Nephron progenitor cell (in vitro differentiated cells): ENCODE measurements at places on chromosomes 3 and 15.
A peak's percentile ranks its signal among the peaks of the same experiment; 100 is the strongest.

DNA sequence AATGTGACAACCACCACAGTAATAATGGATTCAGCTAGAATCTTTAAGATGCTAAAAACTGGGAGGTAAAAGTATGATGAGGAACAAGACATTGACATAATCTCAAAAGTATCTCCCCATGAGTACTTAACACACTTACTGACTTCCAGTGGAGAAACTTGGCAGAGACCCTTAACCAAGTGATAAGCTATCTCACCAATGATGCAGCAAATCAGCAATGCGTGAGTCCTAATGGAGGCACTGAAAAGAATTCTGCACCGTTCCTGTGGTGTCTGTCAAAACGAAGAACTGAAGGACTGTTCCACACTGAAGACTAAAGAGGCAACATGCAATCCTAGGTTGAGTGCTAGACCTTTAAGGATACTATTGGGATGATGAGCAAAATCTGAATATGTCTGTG is 67.9 kb upstream of the OCA2 start:
- no peak overlapping the region for H3K27ac ChIP-seq
- DNase-seq, result no peak
- peaks cover 92% of the 10 kb centered on the region for H3K36me3 ChIP-seq
- H3K4me3 ChIP-seq, result no peak overlapping the region
- no peaks in the 10 kb centered on the region for H3K4me1 ChIP-seq

- H3K27me3 ChIP-seq, result peaks cover 4% of the 10 kb centered on the region
- no peak overlapping the region for H3K4me3 ChIP-seq
- peaks cover 5% of the 10 kb centered on the region for H3K4me1 ChIP-seq
Measured at GRCh38 chr15:27767918-27768640, 331.0 kb downstream of the OCA2 start.

DNA sequence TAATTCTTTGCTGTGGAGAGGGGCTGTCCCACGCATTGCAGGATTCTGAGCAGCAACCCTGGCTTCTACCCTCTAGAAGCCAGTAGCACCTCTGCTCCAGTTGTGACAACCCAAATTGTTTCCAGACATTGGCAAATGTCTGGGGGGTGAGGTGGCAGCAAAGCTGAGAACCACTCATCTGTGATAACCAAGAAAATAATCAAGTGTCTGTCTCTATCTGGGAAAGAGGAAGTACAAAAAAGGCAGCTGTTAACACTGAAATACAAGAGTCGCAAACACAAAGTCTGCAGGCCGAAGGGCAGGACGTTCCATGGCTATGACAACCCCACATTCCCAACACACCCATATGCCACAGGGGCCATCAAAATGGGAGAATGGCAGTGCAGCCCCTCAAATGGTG is 42.2 kb upstream of the GNB5 start:
- no peak overlapping the region for H3K4me3 ChIP-seq
- no peak for DNase-seq
- H3K27me3 ChIP-seq, result peaks cover 3% of the 10 kb centered on the region

- peak overlapping the region; percentile 50 for H3K27ac ChIP-seq
- DNase-seq, result no peak
- no peaks in the 10 kb centered on the region for H3K27me3 ChIP-seq
- peak overlapping the region; percentile 98 for H3K4me3 ChIP-seq
- peaks cover 45% of the 10 kb centered on the region for H3K4me1 ChIP-seq
Measured at GRCh38 chr15:60476713-60477112, 2.2 kb downstream of the ICE2 start.

DNA sequence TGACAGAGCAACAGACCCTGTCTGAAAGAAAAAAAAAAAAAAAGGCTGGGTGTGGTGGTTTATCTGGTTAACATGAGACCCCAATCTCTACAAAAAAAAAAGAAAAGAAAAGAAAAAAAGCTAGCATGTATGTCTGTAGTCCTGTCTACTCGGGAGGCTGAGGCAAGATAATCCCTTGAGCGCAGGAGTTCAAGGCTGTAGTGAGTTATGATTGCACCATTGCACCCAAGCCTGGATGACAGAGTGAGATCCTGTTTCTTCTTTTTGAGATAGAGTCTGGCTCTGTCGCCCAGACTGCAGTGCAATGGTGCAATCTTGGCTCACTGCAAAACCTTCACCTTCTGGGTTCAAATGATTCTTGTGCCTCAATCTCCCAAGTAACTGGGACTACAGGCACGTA is 8.4 kb upstream of the DHX30 start:
- DNase-seq, result no peak
- H3K36me3 ChIP-seq, result no peaks in the 10 kb centered on the region
- H3K4me1 ChIP-seq, result peaks cover 7% of the 10 kb centered on the region
- no peaks in the 10 kb centered on the region for H3K27me3 ChIP-seq
- H3K27ac ChIP-seq, result peak overlapping the region; percentile 90

DNA sequence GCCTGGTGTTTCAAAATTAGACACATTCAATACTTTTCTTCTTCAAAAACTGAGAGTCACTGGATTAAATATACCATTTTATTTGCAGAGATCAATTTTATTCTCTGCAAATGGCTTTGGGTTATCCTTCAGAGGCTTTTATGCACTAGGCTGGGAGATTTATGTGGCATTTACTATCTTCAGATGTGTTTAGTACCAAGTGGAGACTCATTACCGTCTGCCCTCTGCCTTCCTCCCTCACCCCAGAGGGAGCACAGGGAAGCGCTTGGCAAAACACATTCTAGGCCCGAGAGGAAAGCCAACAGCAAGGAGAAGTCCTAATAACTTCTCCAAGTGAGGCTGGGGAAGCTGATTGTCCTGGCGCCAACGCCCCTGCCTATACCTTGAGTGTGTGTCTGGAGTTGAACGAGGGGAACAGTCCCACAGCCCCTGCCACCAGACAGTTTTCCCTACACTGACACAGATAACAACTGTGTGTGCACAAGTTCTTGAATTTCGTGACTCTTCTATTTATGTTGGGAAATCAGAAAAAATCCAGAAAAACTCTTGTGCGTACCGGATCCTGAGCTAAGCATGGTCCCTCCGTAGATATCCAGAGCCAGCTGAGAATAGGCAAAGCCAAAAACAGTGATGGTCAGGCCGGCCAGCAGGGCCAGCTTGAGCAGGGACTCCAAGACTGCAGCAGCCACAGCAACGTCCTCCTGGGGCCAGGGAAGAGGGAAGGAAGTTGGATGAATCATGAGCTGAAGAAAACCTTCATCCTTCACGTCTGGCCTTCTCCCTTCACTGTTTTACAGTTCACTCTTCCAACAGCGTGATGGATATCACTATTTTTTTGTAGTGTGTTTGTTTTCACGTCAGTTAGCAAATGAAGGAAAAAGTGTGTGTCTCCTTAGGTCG is 26.6 kb downstream of the RFT1 start:
- H3K4me1 ChIP-seq, result peaks cover 57% of the 10 kb centered on the region
- peaks cover 54% of the 10 kb centered on the region for H3K36me3 ChIP-seq
- DNase-seq, result no peak

- no peak for DNase-seq
- H3K27me3 ChIP-seq, result no peaks in the 10 kb centered on the region
- no peak overlapping the region for H3K4me3 ChIP-seq
- peaks cover 37% of the 10 kb centered on the region for H3K36me3 ChIP-seq
- H3K4me1 ChIP-seq, result peaks cover 59% of the 10 kb centered on the region
Measured at GRCh38 chr3:185760088-185760487, 64.8 kb downstream of the IGF2BP2 start.

- peaks cover 21% of the 10 kb centered on the region for H3K4me1 ChIP-seq
- DNase-seq, result no peak
- H3K4me3 ChIP-seq, result no peak overlapping the region
- no peaks in the 10 kb centered on the region for H3K36me3 ChIP-seq
- H3K27ac ChIP-seq, result no peak overlapping the region
Measured at GRCh38 chr3:86837871-86838270, 153.1 kb downstream of the VGLL3 start.

- no peaks in the 10 kb centered on the region for H3K36me3 ChIP-seq
- no peak overlapping the region for H3K27ac ChIP-seq
- no peaks in the 10 kb centered on the region for H3K4me1 ChIP-seq
- H3K27me3 ChIP-seq, result peaks cover 16% of the 10 kb centered on the region
Measured at GRCh38 chr3:127204841-127205582, 12.1 kb downstream of the PRR23E start.

DNA sequence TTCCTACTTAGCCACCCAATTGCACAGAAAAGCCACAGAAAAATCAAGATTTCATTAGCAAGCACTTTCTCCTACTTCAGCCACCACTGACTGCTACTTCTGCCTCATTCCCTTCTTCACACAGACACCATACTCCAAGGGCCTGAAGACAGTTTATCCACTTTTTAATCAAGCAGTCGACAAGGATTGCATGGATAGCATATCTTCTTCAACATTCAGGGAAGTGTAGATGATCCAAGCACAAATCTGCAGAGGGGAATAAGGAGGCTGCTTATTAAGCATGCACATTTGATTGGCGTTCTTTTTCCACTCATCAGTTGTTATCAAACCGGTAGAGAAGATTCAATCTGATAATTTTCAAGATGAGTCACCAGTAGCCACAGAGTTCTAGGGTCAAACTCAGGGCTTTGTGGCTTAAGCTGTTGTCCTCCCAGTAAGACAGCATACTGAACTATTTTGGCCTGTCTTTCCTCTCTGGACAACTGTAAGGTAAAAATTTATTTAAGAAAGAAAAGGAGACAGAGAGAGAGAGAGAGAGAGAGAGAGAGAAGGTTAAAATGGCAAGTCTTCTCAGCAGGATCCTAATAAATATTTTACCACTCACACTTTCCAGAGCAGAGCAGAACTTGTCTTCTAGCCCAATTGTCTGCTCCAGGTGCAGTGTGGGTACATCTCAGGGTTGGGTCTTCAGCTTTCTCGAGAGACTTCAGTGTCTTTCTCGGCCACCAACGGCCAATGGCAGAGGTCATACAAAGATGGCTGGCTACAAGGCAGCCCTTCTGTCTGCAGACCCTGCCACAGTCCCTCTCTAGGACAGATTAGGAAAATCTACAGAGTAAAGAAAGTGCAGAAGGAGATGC is 80.6 kb upstream of the BHLHE40 start:
- no peak overlapping the region for H3K27ac ChIP-seq
- peaks cover 13% of the 10 kb centered on the region for H3K4me1 ChIP-seq
- H3K4me3 ChIP-seq, result no peak overlapping the region
- peaks cover 11% of the 10 kb centered on the region for H3K27me3 ChIP-seq
- no peaks in the 10 kb centered on the region for H3K36me3 ChIP-seq

GRCh38 chr15:91380114-91380513 is 280.1 kb downstream of the SV2B start:
- H3K4me3 ChIP-seq, result no peak overlapping the region
- H3K36me3 ChIP-seq, result no peaks in the 10 kb centered on the region
- H3K27ac ChIP-seq, result no peak overlapping the region
- DNase-seq, result no peak

DNA sequence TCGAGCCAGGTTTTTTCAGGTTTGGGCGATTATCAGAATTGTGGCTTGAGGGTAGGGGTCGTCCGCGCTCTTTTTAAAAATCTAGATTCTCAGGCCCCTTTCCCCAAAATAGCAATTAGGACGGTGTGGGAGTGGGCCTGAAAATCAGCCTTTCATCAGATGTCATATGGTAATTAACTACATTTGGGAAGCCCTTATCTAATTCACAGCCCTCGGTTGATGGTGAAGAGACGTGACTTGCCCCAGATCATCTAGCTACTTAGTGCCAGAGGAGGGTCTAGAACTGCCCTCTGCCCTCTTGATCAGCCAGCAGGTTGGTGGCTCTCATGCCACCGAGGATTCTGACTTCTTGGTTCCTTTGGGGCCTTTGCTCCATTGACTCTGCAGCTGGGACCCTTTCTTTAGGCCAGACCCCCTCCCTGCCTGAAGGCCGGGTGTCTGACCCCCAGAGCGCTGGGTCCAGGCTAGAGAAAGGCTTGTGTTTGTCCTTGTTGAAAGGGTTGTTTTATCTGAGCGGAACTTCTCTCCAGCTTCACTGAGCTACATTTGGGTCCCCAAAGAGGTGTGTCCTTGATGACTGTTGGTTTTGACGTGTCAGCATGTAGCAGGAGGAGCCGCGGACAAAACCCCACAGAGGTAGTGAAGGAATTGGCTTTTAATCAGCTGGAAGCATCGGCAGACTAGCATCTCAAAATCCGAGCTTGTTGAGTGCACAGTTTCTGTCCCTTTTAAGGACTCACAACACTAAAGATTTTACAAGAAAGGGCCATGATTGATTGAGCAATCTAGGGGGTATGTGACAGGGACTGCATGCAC is 857 bp downstream of the AEN start:
- H3K27ac ChIP-seq, result peak overlapping the region; percentile 69
- H3K36me3 ChIP-seq, result peaks cover under 1% of the 10 kb centered on the region
- H3K27me3 ChIP-seq, result peaks cover 4% of the 10 kb centered on the region
- H3K4me1 ChIP-seq, result peaks cover 62% of the 10 kb centered on the region

DNA sequence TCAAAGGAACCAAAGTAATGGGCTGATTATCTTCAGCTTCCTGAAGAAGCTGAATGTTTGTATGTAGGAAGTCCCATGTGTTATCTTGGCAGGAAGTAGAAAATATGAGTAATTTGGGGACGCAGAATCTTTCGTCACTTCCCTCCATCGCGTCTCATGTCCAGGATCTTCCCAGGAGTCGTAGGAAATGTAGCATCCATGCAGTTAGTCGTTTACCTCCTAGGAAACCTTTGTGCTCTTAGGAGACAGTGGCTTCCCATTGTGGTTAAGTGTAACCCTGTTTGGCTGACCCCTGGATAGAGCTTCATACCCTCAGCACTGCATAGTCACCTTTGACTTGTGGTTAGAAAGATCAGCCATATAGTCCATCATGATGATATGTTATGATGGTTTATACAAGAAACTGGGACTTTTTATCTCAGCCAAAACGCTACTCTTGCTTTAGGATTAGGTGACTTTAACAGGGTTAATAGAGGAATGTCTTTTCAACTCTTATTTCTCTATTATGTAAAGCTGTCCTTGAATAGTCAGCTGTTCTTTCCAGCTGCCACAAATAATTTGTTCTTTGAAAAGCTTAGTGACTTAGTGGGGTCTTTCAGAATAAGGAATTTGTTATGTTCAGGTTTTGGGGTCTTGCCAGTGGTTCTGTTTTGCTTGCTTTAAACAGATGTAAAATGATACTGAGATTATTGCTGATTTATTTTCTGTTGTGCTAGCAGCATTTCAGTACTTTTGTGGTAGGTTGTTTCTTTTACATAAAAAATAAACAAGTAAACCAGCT is 92.2 kb downstream of the KLHL25 start:
- DNase-seq, result no peak
- H3K4me3 ChIP-seq, result no peak overlapping the region
- H3K27me3 ChIP-seq, result no peaks in the 10 kb centered on the region
- peaks cover 24% of the 10 kb centered on the region for H3K36me3 ChIP-seq

GRCh38 chr15:41022487-41023090 is 69.3 kb downstream of the CHAC1 start:
- no peak overlapping the region for H3K27ac ChIP-seq
- peak; percentile 46 for DNase-seq
- no peak overlapping the region for H3K4me3 ChIP-seq
- peaks cover 11% of the 10 kb centered on the region for H3K4me1 ChIP-seq
- H3K27me3 ChIP-seq, result no peaks in the 10 kb centered on the region
- H3K36me3 ChIP-seq, result peaks cover 28% of the 10 kb centered on the region

DNA sequence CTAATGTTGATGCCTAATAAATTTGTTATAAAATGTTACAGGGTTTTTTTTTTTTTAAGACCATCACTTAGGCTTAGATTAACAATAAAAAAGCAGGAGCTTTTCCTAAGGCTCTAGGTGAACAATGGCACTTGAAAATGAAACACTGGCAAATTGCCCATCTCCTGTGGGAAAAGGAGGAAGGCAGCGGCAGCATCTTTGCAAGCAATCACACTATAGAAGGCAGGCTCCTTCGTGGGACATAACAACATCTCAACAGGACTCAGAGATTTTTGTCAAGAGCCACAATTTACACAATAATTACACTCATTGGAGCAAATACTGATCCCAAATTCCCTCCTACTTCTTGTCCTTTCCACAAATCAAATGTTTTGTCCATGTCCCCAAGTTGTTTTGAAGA is 646.7 kb downstream of the ROBO2 start:
- H3K4me3 ChIP-seq, result no peak overlapping the region
- peaks cover 8% of the 10 kb centered on the region for H3K36me3 ChIP-seq
- no peak for DNase-seq
- peaks cover 4% of the 10 kb centered on the region for H3K4me1 ChIP-seq
- H3K27ac ChIP-seq, result no peak overlapping the region
